Stimulated activated CD4-positive, alpha-beta T cell treated with anti-CD3 and anti-CD28 coated beads, Interleukin-2, amount 100 ng/mL, for 48 hours (primary cell): ENCODE measurements at places on chromosomes 6 and 20.

DNA sequence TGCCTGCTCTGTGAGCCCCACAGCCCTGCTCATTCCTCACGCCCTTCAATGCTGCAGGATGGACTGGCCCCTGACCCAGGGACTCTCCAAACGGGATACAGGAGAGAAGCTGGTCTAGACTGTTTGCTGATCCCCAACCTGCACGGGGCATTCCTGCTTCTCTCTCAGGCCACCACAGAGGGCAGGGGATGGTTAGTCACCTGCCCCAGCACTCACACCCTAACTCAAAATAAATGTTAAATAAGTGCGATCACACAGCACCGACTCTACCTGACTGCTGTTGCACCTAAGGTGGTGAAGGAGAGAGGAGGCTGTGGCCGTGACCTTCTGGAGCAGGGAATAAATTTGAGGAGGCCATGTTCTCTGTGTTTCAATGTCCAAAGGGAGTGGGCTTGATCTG is 39.9 kb upstream of the TGM6 start:
- DNase-seq = no peak

- DNase-seq = no peak
Measured at GRCh38 chr6:102853249-102853955, 1459.9 kb downstream of the GRIK2 start.

- no peak for DNase-seq
Measured at GRCh38 chr6:119929121-119929520, 579.6 kb upstream of the MAN1A1 start.

DNA sequence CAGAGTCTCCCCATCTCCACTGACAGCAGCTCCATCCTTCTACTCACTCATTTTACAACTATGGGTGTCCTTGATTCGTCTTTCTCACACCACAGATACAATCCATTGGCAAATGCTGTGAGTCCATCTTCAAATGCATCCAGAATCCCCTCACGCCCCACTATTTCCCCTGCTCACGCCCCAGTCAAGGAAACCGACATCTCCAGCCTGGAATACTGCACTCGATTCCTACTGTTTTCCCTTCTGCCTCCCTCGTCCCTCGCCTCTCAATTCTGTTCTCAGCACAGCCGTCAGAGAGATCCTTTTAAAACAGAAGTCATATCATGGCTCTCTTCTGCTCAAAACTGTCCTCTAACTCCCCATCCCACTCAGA is 4.7 kb downstream of the HLA-B start:
- no peak for DNase-seq

DNA sequence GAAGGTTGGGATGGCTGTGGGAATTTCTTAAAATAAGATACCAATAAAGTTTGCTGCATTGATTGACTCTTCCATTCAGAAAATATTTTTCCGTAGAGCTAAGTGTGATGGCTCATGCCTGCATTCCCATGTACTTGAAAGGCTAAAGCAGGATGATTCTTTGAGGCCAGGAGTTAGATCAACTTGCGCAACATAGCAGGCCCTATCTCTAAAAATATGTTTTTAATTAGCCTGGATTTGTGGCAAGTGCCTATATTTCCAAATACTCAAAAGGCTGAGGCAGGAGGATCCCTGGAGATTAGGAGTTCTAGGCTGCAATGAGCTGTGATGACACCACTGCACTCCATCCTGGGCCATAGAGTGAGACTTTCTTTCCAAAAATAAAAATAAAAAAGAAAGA is 431.2 kb upstream of the PTCHD4 start:
- no peak for DNase-seq

GRCh38 chr20:38296433-38296832 is 7.5 kb upstream of the BPI start:
- DNase-seq = no peak

DNA sequence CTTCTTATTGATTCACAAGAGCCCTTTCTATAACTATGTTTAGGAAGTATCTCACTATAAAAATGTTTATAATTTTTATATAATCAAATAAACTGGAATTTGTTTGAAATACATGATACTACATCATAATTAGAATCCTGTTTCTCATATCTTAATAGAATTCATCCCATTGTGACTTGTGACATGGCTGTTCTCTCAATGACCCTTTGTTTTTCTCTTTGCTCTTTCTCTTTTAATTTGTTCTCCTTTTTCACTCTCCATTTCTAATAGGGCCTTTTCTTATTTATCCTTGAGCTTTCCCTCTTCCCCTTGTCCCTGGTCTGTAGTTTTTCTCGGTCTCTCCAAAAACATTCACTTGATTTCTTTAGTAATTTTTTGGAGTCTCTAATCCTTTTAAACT is 111.3 kb downstream of the ADGRB3 start:
- DNase-seq = no peak

DNA sequence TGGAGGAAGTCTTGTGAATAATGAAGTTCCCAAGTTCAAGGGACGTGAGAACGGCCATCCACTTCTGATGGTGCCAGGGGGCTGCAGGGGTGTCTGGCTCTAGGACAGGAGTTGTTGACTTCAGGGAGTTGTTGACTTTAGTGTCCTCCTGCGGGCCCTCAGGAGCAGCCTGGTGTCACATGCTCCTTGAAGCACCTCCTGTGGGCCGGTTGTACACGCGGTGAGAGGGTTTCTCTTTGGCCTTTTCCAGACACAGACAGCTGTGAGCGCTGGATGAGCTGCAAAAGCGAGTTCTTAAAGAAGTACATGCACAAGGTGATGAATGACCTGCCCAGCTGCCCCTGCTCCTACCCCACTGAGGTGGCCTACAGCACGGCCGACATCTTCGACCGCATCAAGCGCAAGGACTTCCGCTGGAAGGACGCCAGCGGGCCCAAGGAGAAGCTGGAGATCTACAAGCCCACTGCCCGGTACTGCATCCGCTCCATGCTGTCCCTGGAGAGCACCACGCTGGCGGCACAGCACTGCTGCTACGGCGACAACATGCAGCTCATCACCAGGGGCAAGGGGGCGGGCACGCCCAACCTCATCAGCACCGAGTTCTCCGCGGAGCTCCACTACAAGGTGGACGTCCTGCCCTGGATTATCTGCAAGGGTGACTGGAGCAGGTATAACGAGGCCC is 77.8 kb downstream of the ISM1 start:
- no peak for DNase-seq

- no peak for DNase-seq
Measured at GRCh38 chr20:49659056-49659455, 54.6 kb downstream of the B4GALT5 start.

- DNase-seq = peak; percentile 4
Measured at GRCh38 chr20:51966296-51966971, 164.1 kb upstream of the SALL4 start.

DNA sequence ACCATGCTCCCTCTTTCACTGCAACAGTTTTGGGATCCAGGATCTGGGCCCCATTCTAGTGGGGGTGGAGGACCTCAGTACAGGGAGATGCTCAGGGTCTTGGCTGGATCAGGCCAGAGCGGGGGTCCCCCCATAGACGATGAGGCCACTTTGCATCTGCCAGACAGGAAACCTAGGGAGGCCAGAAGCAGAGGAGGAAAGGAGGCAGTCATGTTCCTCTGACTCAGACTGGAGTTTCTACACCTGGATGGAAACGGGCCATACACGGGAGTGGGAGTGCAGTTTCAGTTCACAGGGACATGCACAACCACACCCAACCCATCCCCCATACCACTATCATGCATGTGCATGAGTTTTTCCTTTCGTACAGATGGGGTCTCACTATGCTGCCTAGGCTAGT is 3.6 kb upstream of the EMILIN3 start:
- DNase-seq = no peak

DNA sequence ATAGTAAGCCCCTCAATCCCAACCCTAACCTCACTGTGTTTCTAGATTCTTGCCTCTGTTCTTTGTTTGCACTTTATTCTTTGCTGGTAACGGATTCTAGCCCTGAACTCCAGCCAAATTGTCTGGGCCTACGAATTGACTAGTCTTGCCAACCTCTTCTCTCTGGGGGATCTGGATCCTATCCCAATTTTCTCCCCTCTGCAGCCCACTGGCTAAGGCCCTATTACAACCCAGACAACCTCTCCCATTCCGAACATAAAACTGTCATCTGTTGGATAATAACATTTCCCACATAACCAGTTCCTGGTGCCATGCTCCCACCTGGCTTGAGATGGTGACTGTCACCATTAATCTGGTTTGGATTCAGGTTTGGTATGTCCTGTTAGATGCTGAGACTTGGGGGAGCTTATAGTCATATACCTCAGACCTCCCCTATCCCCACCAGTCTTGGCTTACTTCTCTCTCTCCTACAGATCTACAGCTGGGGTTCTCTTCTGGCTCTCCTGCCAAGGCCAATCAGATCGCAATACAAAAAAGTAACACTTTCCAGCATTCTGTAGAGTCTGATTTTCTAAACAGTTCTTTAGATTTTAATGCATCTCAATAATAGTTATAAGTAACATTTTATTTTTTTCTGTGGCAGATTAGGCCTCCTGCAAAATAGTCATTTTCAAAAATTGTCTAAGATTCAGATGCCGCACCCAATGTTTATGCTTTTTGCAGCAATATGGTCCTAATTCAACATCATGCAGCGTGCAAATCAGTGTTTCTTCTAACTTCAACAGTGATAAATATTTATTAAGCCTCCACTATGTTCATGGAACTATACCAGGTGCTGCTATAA is 29.8 kb upstream of the AHI1 start:
- no peak for DNase-seq

- DNase-seq = no peak
Measured at GRCh38 chr6:132388291-132388690, 13.0 kb downstream of the MOXD1 start.

- no peak for DNase-seq
Measured at GRCh38 chr20:37331060-37331857, 14.7 kb upstream of the SRC start.

DNA sequence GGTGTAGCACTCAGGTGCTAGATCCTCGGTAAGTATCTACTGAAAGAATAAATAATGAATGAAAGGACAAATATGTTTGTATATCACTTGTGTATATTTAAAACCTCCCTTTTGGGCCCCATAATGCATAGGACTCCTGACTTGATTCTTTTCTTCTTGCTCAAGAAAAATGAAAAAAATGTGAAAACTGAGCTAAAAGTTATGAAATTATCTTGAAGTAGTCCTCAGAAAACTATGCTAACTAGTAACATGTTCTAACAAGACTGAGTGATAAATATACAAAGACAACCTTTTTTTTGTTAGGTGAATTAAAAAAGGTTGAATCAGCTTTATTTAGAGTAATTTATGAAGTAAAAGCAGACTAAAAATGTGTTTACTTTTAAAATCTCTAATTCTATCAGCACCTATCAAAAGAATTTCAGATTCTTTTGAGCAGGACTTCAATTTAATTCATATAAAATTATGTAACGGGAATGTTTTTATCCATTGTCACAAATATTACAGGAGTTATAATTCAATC is 247.8 kb upstream of the JAG1 start:
- DNase-seq = no peak

- no peak for DNase-seq
Measured at GRCh38 chr20:63951398-63952209, 4.6 kb downstream of the UCKL1 start.

GRCh38 chr6:157361886-157362285 is 19.1 kb upstream of the ZDHHC14 start:
- no peak for DNase-seq

GRCh38 chr6:20362623-20363022 is 39.1 kb upstream of the E2F3 start:
- DNase-seq = no peak

DNA sequence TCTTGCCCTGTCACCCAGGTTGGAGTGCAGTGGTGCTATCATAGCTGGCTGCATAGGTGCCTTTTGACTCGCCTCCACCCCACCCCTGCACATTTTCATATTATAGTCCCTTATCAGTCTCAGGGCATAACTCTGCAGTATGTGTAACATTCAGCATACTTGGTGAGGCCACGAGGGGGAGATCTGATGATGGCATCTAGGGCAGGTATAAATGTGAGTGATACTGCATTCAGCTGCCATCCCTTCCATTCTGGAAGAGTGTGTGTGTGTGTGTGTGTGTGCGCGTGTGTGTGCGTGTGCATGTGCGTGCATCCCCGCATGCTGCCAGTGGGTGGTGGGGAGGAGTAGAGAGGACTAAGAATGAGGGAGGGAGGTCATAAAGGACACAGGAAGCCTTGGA is 81.4 kb downstream of the JARID2 start:
- no peak for DNase-seq

DNA sequence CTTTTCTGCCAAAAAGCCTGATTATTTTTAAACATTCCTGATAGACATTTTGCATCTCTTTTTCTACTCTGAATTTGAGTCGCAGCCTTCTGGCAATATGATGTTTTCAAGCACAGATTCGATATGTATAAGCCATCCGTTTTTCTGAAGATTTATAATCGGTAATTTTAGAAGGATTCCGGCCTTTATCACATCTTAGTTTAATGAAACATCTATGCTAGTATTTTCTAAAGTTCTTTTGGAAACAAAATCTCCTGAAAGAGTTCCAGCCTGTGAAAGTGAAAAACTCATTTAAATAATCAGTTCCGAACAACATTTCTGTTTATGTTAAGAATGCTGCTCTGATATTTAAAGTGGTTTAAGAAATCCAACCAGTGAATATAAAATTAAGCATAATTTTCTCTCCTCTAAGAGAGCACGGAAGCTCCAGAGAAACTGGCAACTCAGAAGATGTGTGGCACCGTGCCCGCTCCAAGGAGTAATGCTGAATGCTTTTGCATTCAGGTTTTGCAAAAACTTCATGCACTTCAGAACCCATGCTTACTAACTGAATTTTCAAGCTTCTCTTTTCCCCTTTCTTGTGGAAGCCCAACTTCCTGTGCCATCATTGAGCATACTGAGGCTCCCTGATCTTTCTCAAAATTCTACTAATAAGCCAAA is 20.7 kb downstream of the NDUFAF4 start:
- DNase-seq = no peak

GRCh38 chr6:25601800-25602673 is 50.0 kb upstream of the SCGN start:
- DNase-seq = no peak

DNA sequence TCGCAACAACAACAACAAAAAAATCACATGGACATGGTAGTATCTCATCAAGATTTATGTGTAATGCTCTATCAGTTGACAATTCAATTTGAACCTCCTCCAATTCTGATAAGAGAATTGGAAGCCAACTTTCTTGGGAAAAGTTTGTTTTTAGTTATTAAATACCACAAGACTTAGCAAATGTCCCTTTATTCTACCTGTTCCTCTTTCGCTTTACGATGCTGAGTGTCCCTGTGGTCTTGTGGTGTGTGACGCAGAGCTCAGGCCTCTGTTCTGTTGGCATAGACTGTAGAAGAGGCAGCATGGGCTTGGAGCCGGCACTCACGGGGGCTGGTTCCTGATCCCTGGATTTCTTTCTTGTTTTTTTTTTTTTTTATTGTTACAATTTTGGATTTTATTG is 76.7 kb downstream of the PSMB1 start:
- DNase-seq = no peak

DNA sequence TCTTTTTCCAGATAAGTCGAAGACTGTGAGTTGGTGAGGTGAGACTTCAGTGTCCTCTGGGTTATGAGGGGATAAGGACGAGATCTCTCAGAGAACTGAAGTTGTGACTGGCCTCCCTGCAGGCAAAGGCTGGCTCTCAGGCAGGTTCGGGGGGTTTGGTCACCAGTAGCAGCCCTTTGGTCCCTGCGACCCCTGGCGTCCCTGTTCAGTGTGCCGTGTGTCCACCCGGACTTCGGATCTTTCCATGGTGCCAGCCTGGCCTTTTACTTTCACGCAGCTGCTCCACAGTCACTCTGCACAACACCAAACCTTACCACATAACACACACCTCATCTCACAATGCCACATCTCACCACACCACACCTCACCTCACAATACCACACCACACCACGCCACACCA is 131.9 kb downstream of the ERMARD start:
- no peak for DNase-seq

GRCh38 chr20:63081831-63082230 is 75.1 kb upstream of the BHLHE23 start:
- no peak for DNase-seq
